EH (cell line): ENCODE measurements at places on chromosomes 12 and 14.

- DNase-seq, result no peak
Observed at GRCh38 chr14:101351769-101352168, 209.5 kb upstream of the DIO3 start.

DNA sequence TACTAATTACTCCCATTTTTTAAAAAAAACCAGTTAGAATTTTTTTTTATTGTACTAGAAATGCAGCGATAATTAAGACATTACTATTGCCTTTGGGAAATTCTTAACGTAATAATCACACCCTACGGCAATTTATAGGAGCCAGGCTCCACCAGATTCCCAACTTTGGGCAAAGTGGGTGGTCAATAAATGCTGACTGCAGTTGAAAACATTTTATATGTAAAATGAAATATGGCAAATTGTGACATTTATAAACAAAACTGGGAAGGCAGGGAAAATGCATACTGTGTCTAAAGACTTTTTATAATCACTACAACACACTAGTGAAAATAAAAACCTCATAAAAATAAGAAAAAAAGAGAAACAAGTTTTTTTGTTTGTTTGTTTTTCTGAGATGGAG is 93.3 kb upstream of the HECTD1 start:
- no peak for DNase-seq

GRCh38 chr12:124299628-124300388 is 4.9 kb downstream of the RFLNA start:
- DNase-seq, result no peak

- no peak for DNase-seq
Observed at GRCh38 chr12:69024413-69024812, 91.4 kb upstream of the CPM start.

DNA sequence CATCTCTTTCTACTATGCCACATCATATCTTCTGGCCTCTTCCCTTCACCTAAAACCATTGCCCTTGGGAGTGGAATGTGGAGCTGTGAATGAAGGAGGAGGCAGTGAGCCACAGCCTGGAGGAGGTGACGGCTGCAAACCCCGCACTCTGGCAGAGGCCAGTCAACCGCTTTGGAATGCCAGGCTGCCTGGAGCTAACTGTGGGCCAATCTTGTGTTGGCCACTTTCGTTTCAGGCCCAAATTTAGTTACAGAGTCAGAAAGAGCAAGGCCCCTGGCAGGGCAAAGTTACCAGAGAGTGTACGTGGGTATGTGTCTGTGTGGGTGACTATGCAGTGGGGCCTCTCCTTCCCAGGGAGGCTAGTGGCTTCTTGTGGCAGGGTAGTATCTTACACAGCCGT is 40.1 kb downstream of the CACNA1C start:
- DNase-seq, result peak; percentile 93

- no peak for DNase-seq
Observed at GRCh38 chr12:85779768-85780167, 56.4 kb downstream of the RASSF9 start.

DNA sequence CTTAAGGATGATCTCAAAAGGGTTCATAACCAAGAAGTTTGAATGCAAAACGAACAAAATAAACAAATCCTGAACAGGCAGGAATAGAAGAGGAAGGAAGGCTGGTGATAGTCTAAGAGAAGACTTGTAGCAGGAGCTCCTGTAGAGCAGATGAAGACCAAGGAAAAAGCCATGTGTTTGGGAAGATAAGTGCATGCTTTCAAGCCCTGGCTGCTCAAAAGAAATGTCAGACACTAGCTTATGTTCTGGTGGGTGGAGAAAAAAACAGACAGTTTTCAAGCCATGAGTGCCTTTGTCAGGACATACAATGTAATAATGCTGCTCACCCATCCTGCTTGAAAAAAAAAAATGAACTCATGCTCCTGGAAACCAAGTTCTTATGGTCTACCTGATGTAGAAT is 27.4 kb downstream of the TAOK3 start:
- DNase-seq, result no peak

GRCh38 chr14:31937730-31938346 is 139.3 kb upstream of the ARHGAP5 start:
- DNase-seq, result peak; percentile 86

DNA sequence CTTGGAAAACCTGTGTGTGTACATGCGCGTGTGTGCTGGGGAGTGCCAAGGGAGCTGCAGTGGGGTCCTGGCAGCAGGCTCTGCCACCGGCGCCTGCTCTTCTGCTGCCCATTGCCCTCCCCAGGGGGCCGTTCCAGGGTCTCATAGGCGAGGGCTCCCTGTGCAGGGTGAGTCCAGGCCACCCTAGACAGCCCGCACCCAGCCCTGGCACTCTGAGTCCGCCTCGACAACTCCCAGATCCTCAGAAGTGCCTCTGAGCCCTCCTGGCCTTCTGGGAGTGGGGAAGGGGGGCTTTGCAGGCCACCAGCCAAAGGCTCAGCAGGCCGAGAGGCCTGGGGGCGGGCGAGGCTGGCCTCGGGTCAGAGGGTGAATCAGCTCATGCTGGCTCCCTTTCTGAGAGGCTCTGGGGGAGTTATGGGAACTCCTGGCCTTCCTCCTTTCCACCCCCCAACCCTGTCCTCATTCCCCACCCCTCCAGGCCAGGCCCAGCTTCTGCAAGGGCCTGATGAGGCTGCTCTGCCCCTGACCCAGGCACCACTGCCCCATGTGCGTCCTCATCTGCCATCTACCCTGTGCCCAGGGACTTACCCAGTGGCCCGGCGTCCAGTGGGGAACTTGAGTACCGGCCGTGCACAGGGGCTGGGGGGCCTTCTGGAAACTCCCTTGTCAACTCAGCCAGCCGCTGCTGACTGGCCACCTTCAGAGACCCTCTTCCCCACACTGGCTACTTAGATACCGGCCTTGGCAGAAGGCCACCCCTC is 2.1 kb upstream of the TEDC1 start:
- DNase-seq, result no peak
